Endothelial cell (in vitro differentiated cells): ENCODE measurements at places on chromosomes 6 and 20. TPM values are rescaled to one million over a fixed set of nuclear protein-coding genes. Genes with fewer than 3 reads are reported as not detected.

EYS gene
- total RNA-seq, result not detected

- no peak for DNase-seq
These were observed 4.8 kb upstream of the MTFR2 start for GRCh38 chr6:136254851-136255466.

DNA sequence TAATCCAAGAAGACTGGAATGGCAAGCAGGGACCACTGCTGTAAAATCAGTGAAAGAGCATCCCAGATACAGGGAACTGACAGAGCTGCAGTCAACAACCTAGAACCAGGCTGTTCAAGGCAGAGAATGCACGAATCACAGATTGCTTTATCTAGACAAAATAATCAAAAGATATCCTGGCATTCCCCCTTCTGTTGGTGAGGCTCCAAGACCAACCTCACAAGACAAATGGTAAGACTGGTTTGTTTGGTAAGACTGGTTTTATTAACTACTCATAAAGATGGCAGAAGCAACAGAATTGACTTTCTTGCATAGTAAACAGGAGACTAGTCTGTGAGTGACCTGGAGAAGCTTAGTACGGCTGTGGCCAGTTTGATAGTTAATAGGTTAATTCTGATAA, 88.8 kb upstream of the AHI1 start:
- no peak for DNase-seq

DNA sequence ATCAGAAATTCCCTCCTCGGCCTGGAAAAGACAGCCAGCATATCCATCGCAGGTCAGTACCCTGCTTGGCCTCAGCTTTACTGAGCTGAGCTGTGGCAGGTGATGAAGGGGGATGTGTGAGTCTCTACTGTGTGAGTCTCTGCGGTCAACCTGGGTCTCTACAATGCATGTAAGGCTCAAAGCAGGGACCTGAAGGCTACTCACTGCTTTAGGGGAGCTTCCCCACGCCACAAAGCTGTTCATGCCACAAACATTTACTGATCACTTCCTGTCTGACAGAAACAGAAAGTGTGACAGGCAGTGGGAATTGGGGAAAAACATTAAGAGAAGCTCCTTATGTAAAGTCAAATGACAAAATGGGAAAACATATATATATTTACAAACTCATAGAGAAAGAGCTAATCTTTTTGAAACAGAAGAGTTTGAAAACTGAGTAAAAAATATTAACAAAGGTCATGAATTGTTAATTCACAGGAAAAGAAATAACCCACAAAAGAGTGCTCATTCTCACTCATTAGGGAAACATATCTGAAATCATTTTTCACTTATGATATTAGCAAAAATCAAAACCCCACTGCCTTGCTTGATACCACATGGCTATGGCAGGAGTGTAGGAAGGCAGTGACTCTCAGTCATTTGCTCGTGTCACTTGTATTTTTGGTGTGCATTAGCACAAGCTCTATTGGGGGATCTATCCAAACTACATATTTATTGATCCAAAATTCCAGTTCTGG, 5.8 kb downstream of the BTN3A3 start:
- no peak for DNase-seq

DNA sequence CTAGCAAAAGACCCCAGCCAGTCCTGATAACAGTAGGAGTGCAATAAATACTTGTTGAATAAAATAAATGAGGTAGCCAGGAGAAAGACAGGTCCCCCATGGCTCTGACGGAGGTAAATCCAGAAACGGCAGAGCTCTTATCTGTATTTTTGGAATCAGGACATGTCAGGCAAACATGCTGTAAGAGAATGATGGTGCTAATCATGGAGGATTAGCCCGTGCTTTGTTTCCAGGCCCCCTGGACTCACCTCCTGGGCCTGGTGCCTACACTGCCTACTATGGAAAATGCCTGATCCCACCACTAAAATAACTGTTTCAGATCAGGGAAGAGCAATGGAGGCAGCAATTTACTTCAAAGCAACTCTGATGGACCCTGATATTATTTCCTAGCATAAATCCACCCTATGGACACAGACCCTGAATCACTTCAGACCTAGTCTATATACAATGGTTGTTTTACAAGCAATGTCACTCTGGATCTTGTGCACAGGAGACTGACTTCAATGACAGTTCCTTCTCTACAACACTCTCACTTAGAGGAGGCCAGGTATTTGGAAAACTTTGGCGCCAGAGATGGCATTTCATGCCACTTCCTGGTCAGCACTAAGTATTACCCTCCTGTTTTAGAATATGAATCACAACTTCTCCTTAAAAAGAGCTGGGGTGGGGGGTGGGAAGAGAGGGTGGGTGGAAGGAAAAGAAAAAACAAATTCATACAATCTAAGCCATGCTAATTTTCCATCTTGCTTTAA, 6.4 kb downstream of the MRPL14 start:
- DNase-seq, result no peak

DNA sequence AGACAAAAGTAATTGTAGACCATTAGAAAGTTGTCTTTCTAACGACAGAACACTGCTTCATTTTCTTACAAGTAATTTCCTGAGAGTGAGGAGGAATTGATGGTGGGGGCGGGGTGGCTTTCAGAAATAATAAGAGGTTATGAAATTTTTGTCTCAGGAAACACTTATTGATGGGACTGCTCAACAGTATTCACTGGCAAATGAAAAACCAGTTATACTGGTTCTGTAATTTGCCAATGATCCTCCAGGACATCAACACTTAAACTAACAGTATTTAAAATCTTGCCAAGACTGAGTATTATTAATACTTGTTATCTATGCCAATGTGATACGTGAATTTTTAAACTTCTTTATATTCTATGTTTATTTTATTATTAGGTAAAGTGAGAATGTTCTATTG, 41.8 kb upstream of the FUT9 start:
- DNase-seq, result no peak

DNA sequence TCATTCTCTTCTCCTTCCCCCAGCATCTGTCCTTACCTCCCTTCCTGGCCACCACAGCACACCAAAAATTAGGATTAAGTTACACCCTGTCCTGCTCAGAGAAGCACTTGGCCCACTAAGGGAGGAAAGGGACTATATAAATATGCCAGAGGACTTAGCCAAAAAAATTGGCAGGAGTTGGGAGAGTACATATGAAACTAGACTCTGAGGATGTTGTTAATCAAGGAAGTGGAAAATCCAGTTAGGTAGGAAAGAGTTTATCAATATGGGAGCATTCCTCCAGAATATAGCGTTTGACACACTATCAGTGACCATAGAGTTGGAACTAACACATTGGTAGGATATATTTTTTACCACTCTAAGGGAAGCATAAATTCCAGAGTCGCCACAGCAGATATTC, 57.3 kb upstream of the TSHZ2 start:
- no peak for DNase-seq

DNA sequence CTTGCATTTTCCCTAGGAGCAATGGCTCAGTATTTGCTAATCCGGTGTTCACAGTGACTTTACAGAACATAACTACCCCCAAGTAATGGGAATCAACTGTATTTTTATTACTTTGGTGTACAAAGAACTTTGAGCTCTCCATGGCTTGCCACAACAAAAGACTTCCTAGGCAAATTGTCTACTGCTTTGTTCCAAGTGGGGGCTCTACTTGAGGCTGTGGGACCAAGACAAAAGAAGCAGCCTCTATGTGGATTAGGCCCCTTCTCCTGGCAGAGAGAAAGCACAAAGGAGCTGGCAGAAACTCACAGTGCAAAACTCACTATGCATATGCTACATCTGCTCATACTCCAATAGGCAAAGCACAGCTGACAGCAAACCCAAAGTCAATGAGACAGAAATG, 853 bp downstream of the WFDC8 start:
- no peak for DNase-seq

DNA sequence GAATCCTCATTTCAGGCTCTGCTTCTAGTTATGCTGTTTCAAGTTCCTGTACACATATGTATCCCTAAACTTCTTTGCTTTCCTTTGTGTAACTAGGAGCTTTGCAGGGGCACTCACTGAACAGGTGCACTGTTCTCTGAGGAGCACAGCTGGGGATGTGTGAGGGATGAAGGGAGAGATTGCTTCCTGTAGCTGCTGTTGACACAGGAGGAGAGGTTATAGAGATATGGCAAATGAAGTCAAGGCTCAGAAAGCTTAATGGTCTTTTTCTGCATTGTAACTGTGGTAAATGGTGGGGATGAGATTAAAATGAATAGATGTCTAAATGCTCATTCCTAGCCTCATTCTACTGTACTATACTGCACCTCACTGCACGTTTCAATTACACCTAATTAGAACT, 454.3 kb downstream of the BTBD3 start:
- no peak for DNase-seq

DNA sequence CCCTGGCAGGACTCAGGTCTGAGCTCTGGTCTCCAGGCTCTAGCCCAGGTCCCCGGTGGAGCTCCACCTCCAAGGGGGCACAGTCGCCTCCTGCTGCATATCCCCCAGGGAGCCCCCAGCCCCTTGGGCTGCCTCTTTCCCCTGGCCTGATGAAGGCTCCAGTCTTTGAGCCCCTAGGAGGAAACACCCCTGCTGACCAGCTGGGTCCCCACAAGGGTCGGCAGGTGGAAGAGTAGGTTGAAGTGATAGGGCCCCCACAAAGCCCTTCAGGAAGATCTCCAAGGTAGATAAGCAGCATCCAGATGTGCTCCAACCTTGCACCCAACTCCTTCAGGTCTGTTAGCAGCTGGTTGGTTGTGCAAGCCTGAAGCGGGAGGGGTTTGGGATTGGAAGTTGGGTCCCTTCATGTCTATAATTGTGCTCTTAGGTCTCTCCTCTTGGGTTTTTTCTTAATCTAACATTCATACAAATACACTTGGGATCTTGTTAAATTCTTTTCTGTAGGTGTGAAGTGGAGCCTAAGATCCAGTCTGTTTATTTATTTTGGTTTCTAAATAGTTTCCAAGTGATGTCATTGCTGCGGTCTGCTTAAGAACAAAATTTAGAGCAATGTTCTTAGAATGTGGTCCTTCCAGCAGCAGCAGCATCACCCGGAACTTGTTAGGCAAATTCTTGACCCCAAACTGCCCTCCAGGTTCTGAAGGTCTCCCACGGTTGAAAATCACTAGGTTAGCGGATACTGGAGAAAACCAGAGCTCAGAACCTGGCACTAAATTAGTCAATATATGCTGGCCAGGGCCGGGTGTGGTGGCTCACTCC, 5.1 kb downstream of the UBE2C start:
- no peak for DNase-seq

GRCh38 chr6:40387127-40387870, 199.9 kb downstream of the LRFN2 start:
- DNase-seq, result no peak

DNA sequence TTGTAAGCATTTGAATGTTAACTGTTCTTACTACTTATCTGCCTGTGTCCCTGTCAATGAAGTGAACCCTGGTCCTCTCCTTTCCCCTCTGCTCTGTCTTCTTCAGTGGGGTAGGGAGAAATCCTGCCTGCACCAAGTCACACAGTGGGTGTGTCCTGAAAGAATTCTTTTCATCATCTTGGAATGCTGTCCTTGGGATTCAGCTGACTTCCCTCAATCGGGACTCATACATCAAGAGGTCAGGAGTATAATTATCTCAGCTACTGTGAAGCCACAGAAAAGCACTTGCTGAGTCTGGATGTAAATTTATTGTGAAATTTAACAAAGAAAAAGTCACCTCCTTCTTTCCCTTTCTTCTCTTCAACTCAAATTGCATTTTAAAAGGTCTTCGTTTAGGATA, 328.5 kb downstream of the SOX4 start:
- DNase-seq, result no peak

DNA sequence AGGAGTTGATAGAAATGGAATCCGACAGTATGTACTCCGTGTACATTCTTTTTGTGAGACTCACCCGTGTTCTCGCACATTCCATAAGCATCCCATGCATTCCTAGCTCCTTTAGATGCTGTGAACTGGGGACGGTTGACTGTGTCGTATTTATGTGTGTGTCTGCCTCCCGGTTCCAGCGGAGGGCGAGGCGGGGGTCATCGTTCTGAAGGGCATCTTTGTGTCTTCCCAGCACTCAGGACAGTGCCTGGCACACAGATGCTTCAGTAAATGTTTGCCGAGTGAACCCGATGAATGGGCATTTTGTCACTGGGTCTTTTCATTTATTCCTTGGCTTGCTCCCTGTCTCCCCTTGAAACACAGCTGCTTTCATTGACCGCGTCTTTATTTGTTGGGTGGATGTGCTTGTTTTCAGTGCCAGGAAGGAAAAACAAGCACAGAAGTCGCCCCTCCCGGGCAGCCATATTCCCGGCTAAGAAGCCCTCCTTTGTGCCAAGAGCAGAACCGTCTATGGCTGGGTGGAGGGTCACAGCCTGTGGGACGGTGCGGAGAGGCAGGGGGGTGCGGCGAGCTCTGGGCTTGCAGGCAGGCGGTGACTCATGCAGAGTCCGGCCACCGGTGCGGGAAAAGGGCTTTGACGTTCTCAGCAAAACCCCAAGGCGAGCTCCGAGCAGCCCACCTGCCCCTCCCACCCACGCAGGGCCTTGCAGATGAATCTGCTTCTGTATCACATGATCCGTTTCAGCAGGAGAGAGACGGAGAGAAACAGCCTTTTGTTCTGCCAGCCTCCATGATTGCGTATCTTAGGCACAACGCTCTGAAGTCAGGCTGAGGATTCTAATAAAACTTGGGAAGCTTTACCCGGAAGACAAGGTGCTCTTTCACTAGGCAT, 11.2 kb upstream of the PSMG4 start:
- no peak for DNase-seq
